Hepatic stellate cell (primary cell): ENCODE measurements at places on chromosomes 7 and 10.

DNA sequence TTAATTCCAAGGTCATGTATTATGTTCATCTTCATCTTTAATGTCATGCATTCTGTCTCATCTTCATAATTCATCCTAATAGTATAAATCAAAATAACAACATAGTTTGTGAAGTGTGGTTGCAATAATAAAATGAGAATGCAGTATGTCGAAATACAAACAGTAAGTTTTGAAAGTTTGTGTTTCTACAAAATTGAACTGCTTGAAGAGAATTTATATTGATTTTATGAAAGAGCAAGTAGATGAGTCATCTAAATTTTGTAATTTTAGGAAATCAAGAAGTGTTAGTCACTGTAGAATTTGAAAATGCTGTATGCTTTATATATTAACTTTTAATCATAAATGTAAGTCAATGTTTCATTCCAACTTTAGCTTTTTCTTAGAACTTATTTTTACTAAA, 190.5 kb upstream of the PPP1R3A start:
- DNase-seq, result no peak

- no peak for DNase-seq
Measured at GRCh38 chr10:49689882-49690510, 10.5 kb downstream of the C10orf53 start.

DNA sequence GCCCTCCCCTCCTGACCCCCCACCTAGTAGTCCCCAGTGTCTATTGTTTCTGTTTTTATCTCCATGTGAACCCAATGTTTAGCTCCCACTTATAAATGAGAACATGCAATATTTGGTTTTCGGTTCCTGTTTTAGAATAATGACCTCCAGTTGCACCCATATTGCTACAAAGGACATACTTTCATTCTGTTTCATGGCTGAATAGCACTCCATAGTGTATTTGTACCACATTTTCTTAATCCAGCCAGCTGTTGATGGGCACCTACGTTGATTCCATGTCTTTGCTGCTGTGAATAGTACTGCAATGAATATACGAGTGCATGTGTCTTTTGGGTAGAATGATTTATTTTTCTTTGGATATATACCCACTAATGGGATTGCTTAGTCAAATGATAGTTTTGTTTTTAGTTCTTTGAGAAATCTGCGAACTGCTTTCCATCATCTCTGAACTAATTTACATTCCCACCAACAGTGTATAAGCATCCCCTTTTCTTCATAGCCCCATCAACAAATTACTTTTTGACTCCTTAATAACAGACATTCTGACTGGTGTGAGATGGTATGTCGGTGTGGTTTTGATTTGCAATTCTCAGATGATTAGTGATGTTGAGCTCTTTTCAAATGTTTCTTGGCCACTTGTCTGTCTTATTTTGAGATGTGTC, 128.4 kb upstream of the PHYHIPL start:
- no peak for DNase-seq

- no peak for DNase-seq
Measured at GRCh38 chr10:61612009-61612408, 50.7 kb upstream of the CABCOCO1 start.

DNA sequence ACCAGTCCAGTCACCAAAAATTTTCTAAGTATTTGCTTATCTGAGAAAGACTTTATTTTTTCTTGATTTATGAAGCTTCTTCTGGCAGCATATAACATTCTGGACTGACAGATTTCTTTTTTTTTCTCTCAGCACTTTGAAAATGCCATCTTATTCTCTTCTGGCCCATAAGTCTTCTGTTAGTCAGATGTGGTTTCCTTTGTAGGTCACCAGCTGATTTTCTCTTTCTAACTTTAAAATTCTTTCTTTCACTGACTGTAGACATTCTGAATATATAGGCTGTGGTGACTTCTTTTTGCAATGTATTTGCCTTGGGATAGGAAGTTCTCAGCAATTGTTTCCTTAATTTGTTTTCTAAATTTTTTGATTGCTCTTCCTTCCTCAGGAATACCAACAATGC, 172.5 kb downstream of the CCDC7 start:
- no peak for DNase-seq

GRCh38 chr7:85525676-85526075, 338.8 kb upstream of the SEMA3D start:
- no peak for DNase-seq

- no peak for DNase-seq
Measured at GRCh38 chr10:8306685-8307364, 252.3 kb downstream of the GATA3 start.

GRCh38 chr10:63265222-63265617, 132.1 kb downstream of the NRBF2 start:
- peak; percentile 12 for DNase-seq

- DNase-seq, result no peak
Measured at GRCh38 chr10:127787873-127788272, 50.9 kb downstream of the FOXI2 start.

DNA sequence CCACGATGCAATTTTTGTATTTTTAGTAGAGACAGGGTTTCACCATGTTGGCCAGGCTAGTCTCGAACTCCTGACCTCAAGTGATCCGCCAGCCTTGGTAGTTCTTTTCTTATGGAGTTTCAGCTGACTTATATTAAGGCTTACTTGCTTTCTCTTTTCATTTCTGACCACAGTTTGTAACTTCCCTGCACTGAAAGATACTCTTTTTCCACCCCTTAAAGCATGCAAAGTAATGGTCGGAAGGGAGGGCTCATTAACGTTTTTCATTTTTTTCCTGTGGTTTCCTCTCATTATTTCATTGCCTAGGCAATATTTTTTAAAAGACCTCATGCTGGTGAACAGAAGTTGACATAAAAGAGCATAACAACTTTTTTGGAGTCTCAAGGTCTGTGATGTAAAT, 27.0 kb downstream of the ADRB1 start:
- DNase-seq, result no peak

DNA sequence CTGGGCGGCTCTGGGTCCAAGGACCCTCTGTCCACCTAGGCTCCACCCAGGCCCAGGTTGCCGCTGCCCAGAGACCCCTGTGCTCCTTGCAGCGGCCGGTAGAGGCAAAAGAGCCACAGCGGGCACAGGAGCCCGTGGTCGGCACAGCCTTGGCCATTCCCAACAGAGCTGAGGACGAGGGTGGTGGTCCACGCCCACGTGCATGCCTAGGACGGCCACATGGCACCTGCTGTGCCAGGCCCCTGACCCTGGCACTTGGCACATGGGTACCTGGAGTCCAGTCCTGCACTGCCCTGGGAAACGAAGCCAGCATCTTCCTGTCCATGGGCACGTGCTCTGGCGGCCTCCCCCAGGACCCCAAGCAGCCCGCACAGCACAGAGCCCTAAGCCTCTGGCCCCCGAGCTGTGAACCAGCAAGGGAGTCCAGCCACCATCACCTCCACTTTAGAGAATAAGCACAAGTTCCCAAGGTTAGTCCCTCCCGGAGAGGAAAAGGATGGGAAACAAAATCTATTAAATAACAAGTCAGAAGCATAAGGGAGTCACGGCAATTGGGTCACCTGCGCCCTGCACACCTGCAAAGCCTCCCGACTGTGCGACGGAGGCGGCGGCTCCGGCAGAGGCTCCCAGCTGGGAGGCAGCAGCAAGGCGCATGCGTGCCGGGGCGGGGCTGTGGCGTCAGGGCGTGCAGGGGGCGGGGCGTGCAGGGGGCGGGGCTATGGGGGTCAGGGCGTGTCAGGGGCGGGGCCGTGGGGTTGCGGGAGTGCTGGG, 59.1 kb downstream of the STK32C start:
- DNase-seq, result peak; percentile 69

DNA sequence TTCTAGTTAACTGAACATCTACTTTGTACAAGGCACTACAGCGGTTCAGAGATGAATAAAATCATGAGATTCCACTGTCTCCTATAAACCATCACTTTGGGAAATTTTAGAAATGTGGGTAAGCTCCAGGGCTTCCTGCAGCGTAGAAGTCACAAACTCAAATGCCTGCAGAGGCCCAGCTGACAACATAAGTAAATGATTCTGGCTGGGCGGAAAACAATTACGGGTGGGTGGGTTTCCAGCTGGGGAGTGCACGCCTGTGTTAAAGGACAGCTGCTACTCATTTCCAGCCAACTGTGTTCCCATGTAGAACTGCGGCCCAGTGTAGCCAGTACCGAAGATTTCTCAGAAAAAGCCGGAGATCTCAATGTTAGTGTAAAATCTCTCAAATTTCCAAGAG, 69.5 kb upstream of the ATRNL1 start:
- DNase-seq, result no peak

- peak; percentile 73 for DNase-seq
Measured at GRCh38 chr10:78457804-78458482, 424.3 kb downstream of the RPS24 start.
